ENCODE measurements at places on chromosomes 16 and 17.

DNA sequence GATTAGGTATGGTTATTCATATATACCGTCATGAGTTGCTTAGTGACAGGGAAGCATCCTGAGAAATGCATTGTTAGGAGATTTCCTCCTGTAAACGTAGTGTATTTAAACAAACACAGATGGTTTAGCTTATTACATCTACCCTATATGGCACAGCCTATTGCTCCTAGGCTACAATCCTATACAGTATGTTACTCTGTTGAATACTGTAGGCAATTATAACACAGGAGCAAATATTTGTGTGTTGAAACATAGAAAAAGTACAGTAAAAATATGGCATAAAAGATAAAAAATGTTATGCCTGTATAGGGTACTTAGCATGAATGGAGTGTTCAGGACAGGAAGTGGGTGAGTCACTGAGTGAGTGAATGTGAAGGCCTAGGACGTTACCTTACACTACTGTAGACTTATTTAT, 157.7 kb downstream of the CDH11 start:
- DNase-seq, result no peak

- DNase-seq, result no peak
Observed at GRCh38 chr17:45171338-45172231, 9.9 kb downstream of the HEXIM2 start.

DNA sequence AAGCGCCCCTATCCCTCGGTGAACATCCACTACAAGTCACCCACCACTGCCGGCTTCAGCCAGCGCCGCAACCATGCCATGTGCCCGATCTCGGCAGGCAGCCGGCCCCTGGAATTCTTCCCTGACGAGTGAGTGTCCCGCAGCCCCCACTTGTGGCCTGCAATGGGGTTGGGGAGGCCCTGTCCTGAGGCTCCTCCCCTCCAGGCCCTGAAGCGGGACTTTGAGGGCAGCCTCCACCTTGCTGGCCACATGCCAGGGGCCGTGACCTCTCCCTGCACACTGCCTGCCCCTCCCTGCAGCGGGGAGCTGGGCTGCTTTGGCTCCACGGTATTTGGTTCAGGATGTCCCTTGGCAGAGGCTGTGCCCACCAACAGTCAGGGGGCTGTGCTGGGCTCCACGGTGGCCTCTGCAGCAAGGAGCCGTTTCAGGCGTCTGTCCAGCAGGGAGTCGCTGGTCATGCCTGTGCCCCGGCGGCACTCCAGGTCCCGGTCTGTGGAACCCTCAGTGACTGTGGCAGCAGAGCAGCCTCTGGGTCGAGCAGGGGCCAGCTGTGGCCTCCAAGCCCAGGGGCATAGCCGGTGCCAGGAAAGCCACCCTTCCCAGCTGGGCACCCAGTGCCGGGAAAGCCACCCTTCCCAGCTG, 8.3 kb downstream of the NME3 start:
- DNase-seq, result no peak

GRCh38 chr17:33667052-33667509, 374.0 kb upstream of the ASIC2 start:
- DNase-seq, result no peak

DNA sequence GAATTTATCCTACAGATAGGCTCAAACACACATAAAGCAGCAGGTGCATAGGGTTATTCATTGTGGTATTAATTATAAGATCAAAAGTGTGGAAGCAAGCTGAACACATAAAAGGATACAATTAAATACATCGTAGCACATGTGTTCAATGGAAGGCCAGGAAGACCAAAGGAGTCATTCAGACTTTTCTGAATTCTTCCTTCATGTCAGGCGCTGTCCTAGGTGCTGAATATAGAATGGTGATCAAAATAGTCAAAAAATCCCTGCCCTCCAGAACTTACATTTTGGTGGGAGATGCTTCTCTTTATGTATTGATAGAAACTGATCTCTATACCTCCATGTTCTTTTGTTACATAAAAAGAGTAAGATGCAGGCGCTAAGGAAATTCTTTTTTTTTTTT, 439.0 kb upstream of the ASIC2 start:
- no peak for DNase-seq

GRCh38 chr16:82317411-82318167, 147.6 kb upstream of the MPHOSPH6 start:
- DNase-seq, result no peak

- no peak for DNase-seq
Observed at GRCh38 chr17:50149417-50150353, 792 bp downstream of the PPP1R9B start.

DNA sequence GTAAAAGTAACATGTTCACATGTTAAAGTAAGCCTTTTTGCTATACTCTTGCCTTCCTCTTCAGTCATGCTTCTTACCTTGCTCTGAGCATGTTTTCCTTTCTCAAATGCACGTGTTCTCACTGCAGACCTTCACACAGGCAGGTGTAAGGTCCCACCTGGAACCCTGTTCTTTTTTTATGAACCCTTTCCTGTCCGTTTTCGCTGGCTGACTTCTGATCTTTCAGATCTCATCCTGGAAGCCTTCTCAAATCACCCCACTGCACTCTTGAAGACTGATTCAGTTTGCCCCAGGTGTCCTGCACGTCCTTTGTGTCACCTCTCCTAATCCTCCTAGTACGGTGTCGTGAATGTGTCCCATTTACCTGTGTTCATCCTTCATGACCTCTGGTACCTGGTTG, 313.6 kb downstream of the SNX29 start:
- DNase-seq, result no peak

GRCh38 chr16:7646821-7647500, 314.3 kb downstream of the RBFOX1 start:
- DNase-seq, result no peak

DNA sequence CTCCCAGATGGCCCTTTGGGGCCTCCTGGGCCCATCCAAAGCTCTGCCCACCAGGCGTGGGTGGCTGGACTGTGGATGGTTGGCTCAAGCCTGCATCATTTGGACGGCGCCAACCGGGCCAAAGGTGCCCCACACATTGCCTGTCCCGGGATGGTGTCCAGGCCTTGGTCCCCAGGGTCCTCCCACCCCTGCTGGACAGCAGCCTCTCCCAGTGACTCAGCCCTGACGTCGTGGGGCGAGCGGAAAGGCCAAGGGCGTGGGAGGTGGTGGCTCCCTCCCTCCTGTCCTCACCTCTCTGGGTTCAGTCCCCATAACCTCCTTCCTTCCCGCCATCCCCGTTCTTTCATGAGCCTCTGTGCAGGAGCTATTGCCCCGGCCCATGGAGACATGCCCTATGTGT, 42.1 kb upstream of the DLX4 start:
- DNase-seq, result no peak

- DNase-seq, result no peak
Observed at GRCh38 chr17:67980456-67980855, 15.8 kb downstream of the C17orf58 start.

DNA sequence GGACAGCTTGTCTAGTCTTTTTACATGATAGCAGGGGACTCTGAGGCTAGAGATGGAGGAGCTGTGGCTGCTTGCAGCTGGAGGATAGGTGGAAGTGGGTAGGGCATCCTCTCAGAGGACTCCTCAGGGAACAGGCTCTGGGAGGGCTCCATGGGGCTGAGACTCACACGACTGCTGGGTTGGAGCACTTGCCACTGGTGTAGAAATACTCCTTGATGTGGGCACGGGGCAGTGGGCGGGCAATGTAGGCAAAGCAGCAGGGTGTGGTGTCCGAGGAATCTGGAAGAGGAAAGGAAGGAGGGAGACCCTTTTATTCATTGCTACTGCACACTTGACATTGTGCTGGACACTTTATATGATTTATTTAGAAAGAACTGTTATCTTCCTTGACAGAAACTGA, 1.8 kb downstream of the CCL5 start:
- DNase-seq, result no peak
